ENCODE measurements at places on chromosomes 1 and 21. TPM values are rescaled to one million over a fixed set of nuclear protein-coding genes. Genes with fewer than 3 reads are reported as not detected.

COL24A1 gene
- total RNA-seq = not detected

FAM72B gene
- total RNA-seq = not detected

NBPF10 gene
- total RNA-seq = 0.55 TPM

AGMAT gene
- total RNA-seq = 2.6 TPM

- H3K4me3 ChIP-seq = peak overlapping the region; percentile 94
- DNase-seq = peak; percentile 11
- peak overlapping the region; percentile 99 for H3K27ac ChIP-seq
- peaks cover under 1% of the 10 kb centered on the region for H3K36me3 ChIP-seq
- H3K4me1 ChIP-seq = peaks cover 32% of the 10 kb centered on the region
- no peaks in the 10 kb centered on the region for H3K27me3 ChIP-seq
Observed at GRCh38 chr1:62437273-62437940, 558 bp downstream of the USP1 start.

- no peaks in the 10 kb centered on the region for H3K27me3 ChIP-seq
- no peak for DNase-seq
- H3K36me3 ChIP-seq = no peaks in the 10 kb centered on the region
- H3K4me3 ChIP-seq = no peak overlapping the region
Observed at GRCh38 chr21:34583926-34584563, 30.9 kb downstream of the RCAN1 start.

GRCh38 chr1:7313826-7314225 is 457.3 kb upstream of the VAMP3 start:
- H3K27ac ChIP-seq = no peak overlapping the region
- no peak for DNase-seq
- H3K27me3 ChIP-seq = no peaks in the 10 kb centered on the region
- no peaks in the 10 kb centered on the region for H3K4me1 ChIP-seq

GRCh38 chr21:15437883-15438282 is 291.9 kb upstream of the USP25 start:
- H3K27ac ChIP-seq = no peak overlapping the region
- no peak for DNase-seq
- H3K4me3 ChIP-seq = no peak overlapping the region
- no peaks in the 10 kb centered on the region for H3K27me3 ChIP-seq
- no peaks in the 10 kb centered on the region for H3K36me3 ChIP-seq
- peaks cover 14% of the 10 kb centered on the region for H3K4me1 ChIP-seq

GRCh38 chr1:182281541-182281940 is 110.0 kb downstream of the GLUL start:
- H3K27me3 ChIP-seq = no peaks in the 10 kb centered on the region
- no peak for DNase-seq
- no peak overlapping the region for H3K4me3 ChIP-seq
- H3K4me1 ChIP-seq = no peaks in the 10 kb centered on the region
- H3K27ac ChIP-seq = no peak overlapping the region

DNA sequence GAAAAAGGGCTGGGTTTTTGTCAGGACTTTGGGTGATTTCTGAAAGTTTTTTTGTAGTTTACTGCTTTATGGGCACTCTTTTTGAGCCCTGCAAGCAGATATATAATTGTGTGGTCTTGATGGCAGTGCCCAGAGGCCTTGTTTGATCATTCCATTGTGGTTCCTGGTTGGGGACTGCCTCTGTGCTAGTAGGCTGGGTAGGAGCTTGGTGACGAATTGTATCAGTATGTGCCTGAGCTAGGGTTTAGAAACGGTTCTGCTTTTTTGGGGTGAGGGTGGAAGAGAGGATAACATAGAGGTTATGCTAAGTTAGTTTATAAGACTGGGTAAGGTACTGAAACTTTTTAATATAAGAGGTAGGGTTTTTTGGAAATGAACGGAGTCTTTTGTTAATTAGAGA is 139.7 kb upstream of the ETV3 start:
- no peaks in the 10 kb centered on the region for H3K36me3 ChIP-seq
- no peak overlapping the region for H3K27ac ChIP-seq
- no peak for DNase-seq
- no peak overlapping the region for H3K4me3 ChIP-seq
- no peaks in the 10 kb centered on the region for H3K4me1 ChIP-seq

DNA sequence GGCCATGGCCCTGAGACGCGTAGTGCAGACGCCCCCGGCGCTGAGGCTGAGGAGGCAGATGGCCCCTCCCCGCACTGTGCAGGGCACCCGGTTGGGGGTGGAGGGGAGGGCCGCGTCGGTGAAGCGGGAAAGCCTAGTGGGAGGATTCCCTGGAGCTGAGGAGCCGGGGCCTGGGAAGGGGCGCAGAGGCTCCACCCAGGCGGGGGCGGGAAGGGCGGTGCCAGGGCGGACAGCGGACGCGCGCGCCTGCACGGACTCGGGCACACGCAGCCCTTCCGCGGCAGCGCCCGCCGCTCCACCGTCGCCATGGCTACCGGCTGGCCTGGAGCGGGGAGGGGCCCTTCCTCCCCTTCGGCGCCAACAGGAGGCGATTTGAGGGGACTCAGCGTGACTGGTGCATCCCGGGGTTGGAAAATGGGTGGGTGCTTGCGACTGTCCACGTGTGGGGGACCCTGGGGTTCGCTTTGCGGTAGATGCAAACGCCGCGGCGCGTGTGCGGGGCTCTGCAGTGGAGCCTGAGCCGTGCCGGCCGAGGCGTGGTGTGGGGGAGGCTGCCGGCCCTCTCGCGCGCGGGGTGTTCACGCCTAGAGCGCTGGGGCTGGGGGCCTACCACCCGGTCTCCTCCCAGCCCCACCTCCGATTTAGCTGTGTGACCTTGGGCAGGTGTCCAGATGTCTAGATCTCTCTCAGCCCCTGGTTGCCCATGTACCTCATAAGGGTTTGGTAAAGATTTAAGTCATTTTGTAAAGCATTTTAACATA is 35.1 kb downstream of the PTPRF start:
- DNase-seq = no peak
- no peaks in the 10 kb centered on the region for H3K4me1 ChIP-seq
- H3K4me3 ChIP-seq = peak overlapping the region; percentile 57
- no peak overlapping the region for H3K27ac ChIP-seq
- H3K27me3 ChIP-seq = no peaks in the 10 kb centered on the region
- H3K36me3 ChIP-seq = no peaks in the 10 kb centered on the region

- DNase-seq = no peak
- H3K36me3 ChIP-seq = no peaks in the 10 kb centered on the region
- peaks cover 16% of the 10 kb centered on the region for H3K4me1 ChIP-seq
- no peaks in the 10 kb centered on the region for H3K27me3 ChIP-seq
- peak overlapping the region; percentile 69 for H3K4me3 ChIP-seq
Observed at GRCh38 chr1:78620666-78621065, 418 bp downstream of the IFI44L start.

GRCh38 chr1:74396462-74396861 is 115.9 kb downstream of the LRRC53 start:
- H3K36me3 ChIP-seq = no peaks in the 10 kb centered on the region
- no peak for DNase-seq
- H3K4me1 ChIP-seq = no peaks in the 10 kb centered on the region

DNA sequence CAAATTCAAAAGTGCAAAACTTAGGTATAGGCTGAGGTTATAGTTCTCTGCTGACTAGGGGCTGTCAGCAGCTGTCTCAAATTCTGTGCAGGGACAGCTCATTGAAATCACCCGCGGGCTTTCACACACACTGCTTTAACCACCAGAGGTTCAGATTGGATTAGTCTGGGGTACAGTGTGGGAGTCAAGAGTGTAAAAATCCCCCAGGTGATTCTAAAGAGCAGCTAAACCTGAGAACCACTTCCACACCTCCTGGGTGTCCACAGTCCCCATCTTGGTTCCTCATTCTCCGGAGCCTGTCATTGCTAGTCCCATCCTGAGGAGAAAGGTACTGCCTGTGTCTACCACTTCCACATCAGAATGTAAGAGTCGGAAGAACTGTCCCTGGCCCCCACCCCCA is 9.9 kb upstream of the TDRD10 start:
- H3K36me3 ChIP-seq = no peaks in the 10 kb centered on the region
- no peak for DNase-seq
- peaks cover 14% of the 10 kb centered on the region for H3K4me1 ChIP-seq
- no peak overlapping the region for H3K4me3 ChIP-seq
- no peaks in the 10 kb centered on the region for H3K27me3 ChIP-seq

DNA sequence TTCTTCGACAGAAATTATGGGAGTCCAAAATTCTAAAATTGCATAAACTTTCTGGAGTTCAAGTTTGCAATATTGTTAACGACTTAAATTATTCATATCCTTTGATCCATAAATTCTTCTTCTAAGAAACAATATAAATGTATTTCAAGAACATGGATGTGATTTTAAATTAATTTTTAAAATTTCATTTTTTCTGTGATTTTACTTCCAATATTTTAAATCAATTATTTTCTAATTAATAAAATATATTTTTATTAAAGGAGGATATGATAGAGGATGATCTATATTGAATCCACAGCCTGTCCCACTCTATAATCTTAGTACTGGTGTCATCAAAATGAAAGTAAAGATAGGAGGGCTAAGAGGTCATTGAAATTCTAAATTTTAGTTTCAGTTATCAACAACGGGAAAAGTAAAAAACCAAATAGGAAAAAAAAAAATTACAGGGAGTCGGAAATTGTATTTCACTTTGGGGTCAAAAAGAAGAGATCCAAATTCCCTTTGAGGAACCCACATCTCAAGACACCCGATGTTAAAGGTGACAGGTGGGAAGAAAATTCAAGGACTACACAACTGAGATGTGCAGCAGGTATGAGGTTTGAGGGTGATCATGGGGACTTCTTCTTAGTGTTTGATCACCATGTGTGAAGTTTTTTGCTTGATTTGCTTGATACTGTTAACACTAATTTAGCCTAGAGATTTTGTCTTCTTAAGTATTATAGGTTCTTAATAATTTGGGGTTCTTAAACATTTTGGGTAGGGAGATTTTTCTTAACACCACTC is 154.8 kb upstream of the RGS18 start:
- H3K4me3 ChIP-seq = no peak overlapping the region
- H3K4me1 ChIP-seq = no peaks in the 10 kb centered on the region
- no peaks in the 10 kb centered on the region for H3K27me3 ChIP-seq

DNA sequence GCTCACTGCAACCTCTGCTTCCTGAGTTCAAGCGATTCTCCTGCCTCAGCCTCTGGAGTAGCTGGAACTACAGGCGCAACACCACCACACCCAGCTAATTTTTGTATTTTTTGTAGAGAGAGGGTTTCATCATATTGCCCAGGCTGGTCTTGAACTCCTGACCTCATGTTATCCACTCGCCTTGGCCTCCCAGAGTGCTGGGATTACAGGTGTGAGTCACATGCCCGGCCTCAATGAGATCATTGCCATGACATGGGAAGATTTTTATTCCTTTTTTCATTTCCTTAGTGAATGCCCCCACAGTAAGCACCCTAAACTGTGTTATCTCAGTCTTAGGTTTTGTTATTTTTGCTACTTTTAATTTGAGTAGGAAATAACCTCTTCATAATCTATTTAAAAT is 977.9 kb downstream of the BRINP3 start:
- no peak overlapping the region for H3K27ac ChIP-seq
- no peak overlapping the region for H3K4me3 ChIP-seq
- H3K27me3 ChIP-seq = no peaks in the 10 kb centered on the region
- H3K36me3 ChIP-seq = no peaks in the 10 kb centered on the region
- no peak for DNase-seq

DNA sequence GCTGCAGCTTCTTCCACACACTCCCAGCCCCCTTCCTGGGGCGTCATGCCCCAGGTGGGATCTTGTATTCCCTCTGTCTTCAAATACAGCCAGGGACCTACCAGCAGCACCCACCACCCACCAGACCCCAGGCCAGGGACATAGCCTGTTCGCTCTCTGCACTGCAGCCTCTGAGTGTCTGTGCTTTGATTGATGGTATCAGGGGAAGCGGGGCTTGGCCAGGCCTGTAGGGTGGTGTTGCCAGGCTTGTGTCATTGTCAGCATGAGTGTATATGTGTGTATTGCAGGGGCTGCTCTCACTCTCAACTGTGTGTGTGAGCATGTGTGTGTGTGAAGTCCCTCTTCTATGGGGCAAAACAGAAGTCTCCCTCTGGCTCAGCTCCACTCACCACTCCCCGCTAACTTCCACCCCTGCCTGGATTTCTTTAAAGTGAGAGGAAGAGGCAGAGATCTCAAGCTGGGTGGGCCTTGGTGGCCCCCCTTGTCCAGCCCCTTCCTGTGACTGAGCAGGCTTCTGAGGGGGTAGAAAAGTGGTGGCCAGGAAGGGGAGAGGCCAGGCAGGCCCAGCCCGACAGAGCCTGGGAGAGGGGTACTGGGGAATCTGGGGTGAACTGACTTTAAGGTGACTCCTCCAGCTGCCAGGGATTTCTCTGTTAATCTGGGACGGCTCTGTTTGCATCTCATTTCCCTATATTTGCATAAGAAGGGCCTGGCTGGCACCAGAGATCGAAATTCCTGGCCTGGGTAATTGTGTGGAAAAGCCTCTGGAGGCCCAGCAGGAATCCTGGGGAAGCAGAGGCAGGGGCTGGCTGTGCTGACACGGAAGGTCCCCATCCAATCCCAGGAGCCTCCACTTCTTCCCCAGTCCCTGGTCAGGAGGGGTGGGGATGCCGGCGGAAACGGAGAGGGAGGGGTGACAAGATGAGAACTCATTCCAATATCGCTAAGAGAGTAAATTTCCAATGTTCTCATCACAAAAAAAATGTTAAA is 18.6 kb upstream of the ADGRB2 start:
- H3K27me3 ChIP-seq = no peaks in the 10 kb centered on the region
- no peak for DNase-seq
- no peaks in the 10 kb centered on the region for H3K4me1 ChIP-seq
- no peaks in the 10 kb centered on the region for H3K36me3 ChIP-seq

GRCh38 chr21:25569711-25570110 is 37.6 kb downstream of the MRPL39 start:
- no peaks in the 10 kb centered on the region for H3K4me1 ChIP-seq
- H3K27me3 ChIP-seq = no peaks in the 10 kb centered on the region
- DNase-seq = no peak
- H3K27ac ChIP-seq = no peak overlapping the region
- H3K36me3 ChIP-seq = no peaks in the 10 kb centered on the region

- H3K36me3 ChIP-seq = no peaks in the 10 kb centered on the region
- no peaks in the 10 kb centered on the region for H3K27me3 ChIP-seq
- DNase-seq = no peak
Observed at GRCh38 chr1:52554756-52555155, 1.9 kb upstream of the TUT4 start.

GRCh38 chr1:40768146-40768990 is 15.2 kb upstream of the KCNQ4 start:
- peak overlapping the region; percentile 68 for H3K27ac ChIP-seq
- no peak overlapping the region for H3K4me3 ChIP-seq
- no peaks in the 10 kb centered on the region for H3K27me3 ChIP-seq
- peaks cover 41% of the 10 kb centered on the region for H3K36me3 ChIP-seq
- peaks cover 50% of the 10 kb centered on the region for H3K4me1 ChIP-seq
- peak; percentile 53 for DNase-seq

DNA sequence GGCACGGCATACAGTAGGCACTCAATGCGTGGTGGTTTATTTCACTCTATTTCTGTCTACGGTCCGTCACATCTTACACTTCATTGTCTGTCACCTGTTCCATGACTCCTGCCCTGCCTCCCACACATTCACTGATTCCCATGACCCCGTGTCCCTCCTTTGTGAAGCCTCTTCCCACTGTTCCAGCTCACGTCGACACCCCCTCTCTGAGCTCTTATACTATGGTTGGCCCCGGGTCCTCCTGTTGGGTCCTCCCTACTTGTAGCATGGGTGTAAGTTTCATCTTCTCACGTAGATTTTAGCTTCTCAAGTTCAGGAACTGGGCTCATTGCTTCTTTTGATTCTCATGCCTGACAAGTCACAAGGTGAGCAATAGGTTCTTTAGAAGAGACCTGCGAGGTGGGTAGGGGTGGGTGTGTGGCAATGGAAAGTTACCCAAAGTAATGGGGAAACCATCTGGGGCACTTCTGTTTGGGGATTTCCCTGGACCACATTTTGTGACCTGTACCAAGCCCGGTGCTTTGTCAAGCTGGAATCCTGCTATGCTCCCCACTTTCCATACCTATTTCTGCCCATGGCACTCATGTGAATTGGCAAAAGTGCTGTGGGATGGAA is 22.1 kb upstream of the IL10 start:
- H3K4me3 ChIP-seq = no peak overlapping the region
- H3K36me3 ChIP-seq = no peaks in the 10 kb centered on the region
- no peaks in the 10 kb centered on the region for H3K4me1 ChIP-seq
